ENCODE measurements at places on chromosomes 5 and 9. TPM values are rescaled to one million over a fixed set of nuclear protein-coding genes. Genes with fewer than 3 reads are reported as not detected.

- no peak for DNase-seq
Observed at GRCh38 chr5:103827976-103828375, 265.4 kb upstream of the NUDT12 start.

GRCh38 chr5:157610990-157611389 is 35.4 kb upstream of the ADAM19 start:
- DNase-seq, result no peak

DNA sequence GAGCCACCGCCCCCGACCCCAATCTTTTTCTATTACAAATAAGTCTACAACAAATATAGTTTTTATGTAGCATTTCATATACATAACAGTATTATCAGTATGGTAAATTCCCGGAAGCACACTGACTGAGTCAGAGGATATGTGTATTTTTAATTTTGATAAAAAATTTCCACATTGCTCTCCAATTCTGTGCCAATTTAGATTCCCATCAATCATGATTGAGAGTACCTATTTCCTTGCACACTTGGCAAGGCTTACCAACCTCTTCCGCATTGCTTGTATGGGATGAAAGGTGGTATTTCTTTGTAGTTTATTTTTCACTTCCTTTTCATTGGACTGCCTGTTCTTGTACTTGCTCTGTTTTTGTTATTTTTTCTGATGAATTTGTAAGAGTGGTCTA is 204.6 kb downstream of the RFX3 start:
- no peak for DNase-seq

GRCh38 chr5:65775476-65775875 is 53.5 kb downstream of the NLN start:
- DNase-seq, result no peak

The ALDH7A1 gene
- total RNA-seq, result 148 TPM

DNA sequence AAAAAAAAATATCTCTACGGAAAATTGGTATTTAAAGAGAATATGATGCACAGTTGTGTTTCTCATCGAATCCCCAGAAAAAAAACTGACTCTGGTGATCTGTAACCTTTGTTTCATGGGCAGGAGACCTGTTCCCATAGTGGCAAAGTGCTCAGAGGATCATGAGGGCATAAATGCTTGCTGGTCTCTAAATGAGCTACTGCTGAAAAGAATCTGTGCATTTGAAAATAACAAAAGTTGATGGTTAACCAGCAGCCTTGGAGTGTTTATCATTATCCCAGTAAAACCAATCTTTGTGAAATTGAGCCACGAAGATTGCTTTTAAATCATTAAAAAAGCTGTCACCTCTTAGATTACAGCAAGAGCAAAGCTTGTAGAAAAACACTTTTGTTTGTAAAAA is 775.4 kb downstream of the MTRR start:
- DNase-seq, result no peak
